ENCODE measurements at places on chromosomes 1 and 21.

- no peaks in the 10 kb centered on the region for H3K4me1 ChIP-seq
- no peaks in the 10 kb centered on the region for H3K36me3 ChIP-seq
- H3K27ac ChIP-seq, result no peak overlapping the region
- DNase-seq, result no peak
- H3K4me3 ChIP-seq, result no peak overlapping the region
These were observed 82.5 kb downstream of the EDEM3 start for GRCh38 chr1:184672013-184672726.

DNA sequence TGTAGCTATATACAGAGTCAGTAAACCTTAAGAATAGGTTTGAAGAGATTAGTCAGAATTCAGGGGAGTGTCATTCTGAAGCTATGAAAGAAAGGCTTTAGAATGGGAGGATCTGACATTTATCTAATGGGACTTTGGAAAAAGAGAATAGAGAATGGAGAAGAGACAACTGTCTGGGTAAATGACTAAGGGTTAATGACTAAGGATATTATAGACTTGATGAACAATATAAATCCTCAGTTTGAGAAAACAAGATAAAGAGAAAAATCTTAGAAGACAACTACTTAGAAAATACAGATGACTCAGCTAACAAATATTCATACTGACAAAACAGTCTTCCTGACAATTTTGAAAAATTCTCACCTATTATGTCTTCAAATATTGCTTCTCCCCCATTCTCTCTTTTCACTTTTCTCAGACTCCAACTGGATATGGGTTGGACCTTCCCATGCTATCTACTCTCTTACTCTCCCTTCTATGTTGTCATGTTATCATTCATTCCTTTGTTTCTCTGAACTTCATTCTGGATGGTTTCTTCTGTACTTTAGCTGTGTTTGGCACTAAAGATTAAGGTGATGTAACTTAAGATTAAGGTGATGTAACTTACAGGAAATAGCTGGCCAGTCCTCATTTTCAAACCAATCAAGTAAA is 20.4 kb downstream of the SLC16A1 start:
- peak overlapping the region; percentile 61 for H3K27ac ChIP-seq
- H3K36me3 ChIP-seq, result no peaks in the 10 kb centered on the region
- peaks cover 8% of the 10 kb centered on the region for H3K4me1 ChIP-seq
- no peaks in the 10 kb centered on the region for H3K27me3 ChIP-seq
- no peak overlapping the region for H3K4me3 ChIP-seq
- DNase-seq, result peak; percentile 77

DNA sequence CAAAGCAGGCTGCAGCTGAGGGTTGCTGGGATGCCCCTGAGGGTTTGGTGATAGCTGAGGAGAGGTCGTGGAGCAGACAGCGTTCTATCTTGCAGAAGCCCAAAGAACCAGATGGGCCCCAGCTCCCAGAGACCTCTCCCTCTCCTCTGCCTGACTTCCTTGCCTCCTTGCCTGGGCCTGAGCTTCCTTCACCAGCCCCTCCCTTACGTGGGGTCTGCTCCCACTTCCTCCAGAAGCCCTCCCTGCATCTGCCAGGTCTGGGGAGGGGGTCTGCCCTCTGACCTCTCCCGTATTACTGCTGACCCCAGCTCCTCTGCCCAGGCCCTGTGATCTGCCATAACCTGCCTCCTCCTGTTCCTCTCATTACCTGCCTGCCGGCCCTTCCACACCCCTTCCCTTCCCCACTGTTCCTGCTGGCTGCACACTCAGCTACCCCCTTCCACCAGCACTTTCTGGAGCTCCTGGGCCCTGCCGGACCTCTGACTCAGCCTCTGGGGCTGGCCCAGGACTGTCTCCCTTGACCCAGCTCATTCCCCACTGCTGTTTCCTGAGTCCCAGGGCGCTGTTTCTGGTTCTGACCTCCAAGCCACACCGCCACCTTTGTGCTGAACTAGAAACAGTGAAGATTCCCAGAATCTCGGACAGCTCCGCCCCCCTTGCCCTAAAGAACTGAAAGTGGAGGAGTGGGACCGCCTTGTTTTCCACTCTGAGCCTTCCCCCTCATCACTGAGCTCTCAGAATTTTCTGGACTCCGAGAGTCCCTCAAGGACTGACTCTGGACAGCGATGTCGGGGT is 237.7 kb upstream of the C1orf174 start:
- H3K27ac ChIP-seq, result no peak overlapping the region
- no peaks in the 10 kb centered on the region for H3K4me1 ChIP-seq

GRCh38 chr1:66371233-66372005 is 162.5 kb upstream of the SGIP1 start:
- peaks cover 28% of the 10 kb centered on the region for H3K4me1 ChIP-seq
- DNase-seq, result peak; percentile 73
- peak overlapping the region; percentile 55 for H3K27ac ChIP-seq
- no peak overlapping the region for H3K4me3 ChIP-seq
- H3K36me3 ChIP-seq, result peaks cover 2% of the 10 kb centered on the region
- no peaks in the 10 kb centered on the region for H3K27me3 ChIP-seq

- H3K4me1 ChIP-seq, result peaks cover 10% of the 10 kb centered on the region
- H3K4me3 ChIP-seq, result no peak overlapping the region
- no peaks in the 10 kb centered on the region for H3K27me3 ChIP-seq
- no peaks in the 10 kb centered on the region for H3K36me3 ChIP-seq
These were observed 171.3 kb downstream of the RERE start for GRCh38 chr1:8646189-8646588.

DNA sequence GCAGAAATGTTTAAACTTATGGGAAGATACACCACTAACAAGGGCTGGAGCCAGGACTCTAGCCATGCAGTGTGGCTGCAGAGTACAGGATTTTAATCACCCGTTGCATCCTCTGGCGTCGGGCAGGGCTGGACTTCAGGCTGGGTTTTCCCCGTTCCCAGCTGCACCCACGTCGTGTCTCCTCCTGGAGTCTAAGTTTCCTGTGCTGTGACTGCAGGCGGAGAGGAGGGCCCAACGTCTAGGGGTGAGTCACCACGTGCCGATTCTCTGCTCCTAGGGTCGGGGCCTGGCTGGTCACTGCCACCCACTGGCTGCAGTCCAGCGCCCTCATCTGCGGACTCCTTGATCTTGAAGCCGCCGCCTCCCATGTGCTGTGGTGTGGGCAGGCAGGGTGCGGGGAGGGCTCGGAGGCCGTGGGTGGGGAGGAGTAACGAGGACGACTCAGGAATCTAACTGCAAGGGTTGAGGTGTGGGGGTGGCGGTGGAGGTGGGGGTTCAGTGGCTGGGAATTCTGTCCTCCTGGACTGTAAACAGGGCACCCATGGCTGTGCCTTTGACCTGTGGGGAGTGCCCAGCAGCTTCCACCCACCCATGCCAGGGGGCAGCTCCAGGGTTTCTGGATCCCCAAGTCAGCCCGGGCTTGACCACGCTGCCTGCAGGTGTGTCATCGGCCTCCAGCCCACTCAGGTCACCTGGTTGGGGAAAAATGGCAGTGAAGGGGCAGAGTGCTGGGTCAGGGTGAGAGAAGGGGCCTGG is 77.8 kb downstream of the ALPL start:
- no peak overlapping the region for H3K27ac ChIP-seq
- no peak overlapping the region for H3K4me3 ChIP-seq
- DNase-seq, result peak; percentile 79
- peaks cover 23% of the 10 kb centered on the region for H3K4me1 ChIP-seq
- no peaks in the 10 kb centered on the region for H3K36me3 ChIP-seq

Measured in astrocyte (in vitro differentiated cells and primary cell).